ENCODE measurements at places on chromosomes 2 and 18. TPM values are rescaled to one million over a fixed set of nuclear protein-coding genes. Genes with fewer than 3 reads are reported as not detected.

The ZNF236 gene
- total RNA-seq, result 27.6 TPM

The HAAO gene
- total RNA-seq, result 18.5 TPM

The GALR1 gene
- total RNA-seq, result not detected

The CXCR1 gene
- 0.18 TPM for total RNA-seq

The CNGA3 gene
- total RNA-seq, result not detected

The VIT gene
- 6.2 TPM for total RNA-seq

The SLC5A7 gene
- total RNA-seq, result 0.21 TPM

The RSAD2 gene
- total RNA-seq, result 0.29 TPM

GRCh38 chr2:188966728-188967440, 7.3 kb upstream of the COL3A1 start:
- no peak for DNase-seq

DNA sequence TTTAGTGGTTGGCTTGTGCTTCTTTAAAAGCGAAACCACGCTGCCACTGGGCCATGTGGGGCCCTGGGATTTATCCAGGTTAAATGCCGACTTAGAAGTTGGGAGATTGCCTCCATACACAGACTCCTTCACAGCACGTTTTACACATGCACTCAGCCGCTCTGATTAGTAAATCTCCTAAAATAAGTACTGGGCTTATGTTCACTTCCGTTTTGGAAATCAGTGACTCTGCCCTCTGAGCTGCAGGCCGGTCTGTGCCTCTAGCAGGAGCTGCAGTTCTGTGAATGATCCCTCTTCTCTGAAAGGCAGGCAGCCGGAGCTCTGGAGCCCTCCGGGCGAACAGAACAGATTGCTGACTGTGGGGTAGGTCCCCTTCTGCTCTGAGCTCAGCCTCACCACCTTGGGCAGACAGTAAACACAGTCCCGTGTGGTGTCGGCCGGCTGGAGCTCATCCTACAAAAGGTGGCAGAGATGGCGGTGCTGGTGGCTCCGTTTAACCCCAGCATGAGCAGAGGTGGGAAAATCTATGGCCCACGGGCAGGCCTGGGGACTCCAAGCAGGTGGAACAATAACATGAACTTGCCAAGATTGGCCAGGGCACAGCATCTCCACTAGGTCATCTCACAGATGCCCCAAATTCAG, 9.8 kb upstream of the RAB17 start:
- DNase-seq, result peak; percentile 78

GRCh38 chr2:6181926-6182325, 489.7 kb downstream of the SOX11 start:
- DNase-seq, result no peak

DNA sequence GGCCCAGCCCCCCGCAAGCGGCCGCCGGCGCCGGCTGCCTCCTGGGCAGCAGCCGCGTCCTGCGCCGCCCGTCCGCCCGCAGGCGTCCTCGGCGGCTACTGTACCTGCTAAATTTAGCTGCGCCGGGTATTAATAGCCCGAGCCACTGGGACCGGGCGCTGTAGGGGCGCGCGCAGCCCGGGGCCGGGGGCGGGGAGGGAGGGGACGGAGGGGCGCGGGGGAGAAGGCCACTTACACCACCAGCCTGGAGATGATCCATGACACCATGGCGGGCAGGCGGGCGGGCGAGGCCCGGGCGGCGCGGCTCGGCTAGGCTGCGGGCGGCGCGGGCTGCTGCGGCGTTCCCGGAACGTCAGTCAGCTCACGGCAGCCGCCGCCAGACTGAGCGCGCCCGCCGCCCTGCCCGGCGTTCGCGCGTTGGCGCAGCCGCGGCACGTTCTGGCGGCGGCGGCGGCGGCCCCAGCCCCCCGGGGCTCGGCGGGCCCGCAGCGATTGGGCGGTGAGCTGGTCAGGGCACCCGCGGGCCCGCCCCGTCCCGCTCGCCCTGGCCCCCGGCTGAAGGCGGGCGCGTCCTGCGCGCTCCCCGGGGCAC, at the start of gene REEP1:
Gene REEP1 (minus strand): TSS at position 383 of the 592 bp plus-strand sequence. CDS start 116 bp downstream, at position 267.
- DNase-seq, result no peak

- DNase-seq, result no peak
These were observed 292.0 kb downstream of the ASXL3 start for GRCh38 chr18:33870059-33870458.

- DNase-seq, result no peak
These were observed 120.0 kb upstream of the EPC2 start for GRCh38 chr2:148524519-148524919.

DNA sequence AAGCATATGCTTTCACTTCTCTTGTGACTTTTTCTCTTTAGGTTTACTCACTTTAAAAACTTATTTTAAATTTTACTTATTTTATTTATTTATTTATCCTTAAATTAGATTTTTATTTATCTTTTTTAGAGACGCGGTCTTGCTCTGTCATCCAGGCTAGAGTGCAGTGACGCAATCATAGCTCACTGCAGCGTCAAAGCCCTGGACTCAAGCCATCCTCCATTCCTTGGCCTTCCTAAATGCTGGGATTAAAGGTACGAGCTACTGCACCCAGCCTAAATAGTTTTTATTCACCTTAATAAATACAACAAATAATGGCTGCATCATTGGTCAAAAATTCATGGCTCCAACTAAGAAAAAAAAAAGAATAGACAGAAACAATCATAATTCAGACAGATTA, 415.7 kb upstream of the FIGN start:
- DNase-seq, result no peak

- DNase-seq, result no peak
These were observed 33.6 kb downstream of the B3GNT7 start for GRCh38 chr2:231429152-231429551.

DNA sequence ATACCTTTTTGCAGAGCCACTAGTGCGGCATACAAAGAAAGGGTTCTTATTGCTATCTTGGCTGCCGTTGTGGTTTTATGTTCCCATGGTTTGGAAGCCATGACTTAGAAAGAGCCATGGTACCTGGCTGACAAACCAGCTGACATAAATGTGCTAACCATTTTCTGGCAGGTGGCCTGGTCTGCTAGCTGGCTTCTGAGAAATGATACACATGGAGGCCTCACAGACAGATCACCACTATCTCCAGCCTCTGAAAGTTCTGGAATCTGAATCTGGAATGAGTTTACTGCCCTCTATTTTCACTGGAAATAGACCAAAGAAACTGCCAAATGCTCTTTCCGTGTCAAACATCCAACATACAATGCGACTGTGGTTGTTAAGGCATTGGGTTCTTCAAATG, 123.7 kb downstream of the QPCT start:
- DNase-seq, result no peak

GRCh38 chr2:223619486-223620129, 17.4 kb upstream of the SCG2 start:
- no peak for DNase-seq

- no peak for DNase-seq
These were observed 31.3 kb downstream of the LANCL1 start for GRCh38 chr2:210445116-210445707.

- DNase-seq, result no peak
These were observed 30.8 kb downstream of the TNS1 start for GRCh38 chr2:217972037-217972436.

DNA sequence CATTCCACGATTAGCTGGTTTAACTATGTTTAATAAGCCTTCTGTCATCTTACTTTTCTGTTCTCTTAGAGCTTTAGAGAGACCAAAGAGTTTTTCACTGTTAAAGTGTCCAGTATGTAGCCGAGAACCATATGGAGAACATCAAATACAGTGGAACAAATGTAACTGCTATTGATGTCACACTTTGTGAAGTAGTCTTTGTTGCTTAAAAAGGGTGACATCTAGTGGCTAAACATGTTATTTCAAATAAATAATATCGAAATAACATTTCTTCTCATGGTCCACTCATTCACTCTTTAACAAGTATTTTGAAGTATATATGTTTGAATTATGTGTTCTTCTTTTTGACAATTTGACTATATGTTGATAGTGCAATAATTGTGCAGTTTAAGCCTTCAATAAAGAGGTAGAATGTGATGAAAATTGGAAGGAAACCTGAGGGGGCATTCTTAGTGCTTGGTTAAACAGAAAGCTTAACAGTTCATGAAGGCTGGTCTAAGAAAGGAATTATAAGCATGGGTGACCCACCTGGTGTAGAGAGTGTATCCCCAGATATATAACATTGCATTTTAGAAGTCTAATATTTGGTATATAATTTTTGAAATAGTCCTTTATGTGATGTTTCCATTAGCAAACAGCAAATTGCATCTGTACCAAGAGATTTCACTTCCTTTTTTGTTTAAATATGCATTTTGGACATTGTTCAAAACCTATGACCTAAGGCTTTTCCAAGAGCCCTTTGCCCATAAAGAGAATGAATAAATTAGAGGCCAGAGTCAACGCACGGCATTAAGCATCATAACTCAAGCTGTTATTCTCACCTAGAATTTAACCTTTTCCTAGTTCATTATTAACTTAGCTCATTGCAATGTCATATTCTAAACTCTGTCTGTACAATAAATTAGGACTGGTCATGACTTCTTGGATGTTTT, 112.1 kb downstream of the KYNU start:
- DNase-seq, result no peak

GRCh38 chr18:48944634-48945033, 6.1 kb downstream of the SMAD7 start:
- DNase-seq, result no peak

DNA sequence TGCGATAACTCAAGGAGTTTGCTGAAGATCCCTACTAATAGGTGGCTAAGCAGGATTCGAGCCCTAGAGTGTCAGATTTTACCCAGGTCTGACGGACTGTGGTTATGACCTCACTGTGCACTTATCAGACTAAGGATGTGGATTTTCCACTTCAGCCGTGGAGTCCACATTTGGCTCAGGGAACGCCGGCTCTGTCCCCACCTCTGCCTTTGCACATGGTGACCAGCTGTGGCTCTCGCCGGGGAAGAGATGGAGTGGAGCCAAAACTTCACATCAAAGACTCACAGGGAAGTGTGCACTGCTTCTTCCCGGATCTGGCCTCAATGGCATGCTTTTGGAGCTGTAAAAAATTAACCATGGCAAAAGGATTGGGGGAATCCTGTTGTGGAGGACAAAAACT, 249.3 kb upstream of the APCDD1 start:
- DNase-seq, result no peak

- no peak for DNase-seq
These were observed 9.1 kb upstream of the MALT1 start for GRCh38 chr18:58662118-58662517.

- peak; percentile 68 for DNase-seq
These were observed at the start of gene NAB1 for GRCh38 chr2:190649035-190649797. TSS of gene NAB1 (plus strand) at chr2:190649083. CDS start at chr2:190659177, 10,094 bp downstream.
